Sigmoid colon (tissue), 7 donors: ENCODE measurements at places on chromosomes 6 and 20. TPM values are rescaled to one million over a fixed set of nuclear protein-coding genes. Genes with fewer than 3 reads are reported as not detected.
A peak's percentile ranks its signal among the peaks of the same experiment; 100 is the strongest.

- no peak for DNase-seq
Measured at GRCh38 chr6:109075934-109076333, 18.7 kb downstream of the SESN1 start.

DNA sequence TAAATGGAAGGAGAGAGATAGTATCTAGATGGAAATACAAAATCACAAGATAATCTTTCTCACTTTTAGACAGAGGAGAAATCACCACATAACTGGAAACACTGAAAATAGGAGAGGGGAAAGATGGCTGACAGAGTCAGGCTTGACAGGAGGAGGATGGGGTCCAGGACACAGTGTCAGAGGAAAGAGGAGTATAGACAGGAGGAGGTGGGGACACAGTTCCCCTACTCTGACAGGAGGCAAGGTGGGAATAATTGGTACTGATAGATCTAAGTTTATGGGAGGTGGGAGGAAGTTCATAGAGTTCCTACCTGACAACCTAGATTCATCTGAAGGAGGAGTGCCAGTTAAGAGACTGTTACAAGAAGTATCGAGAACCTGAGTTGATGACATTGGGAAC, 9.1 kb downstream of the GPR6 start:
- no peak for DNase-seq

GRCh38 chr20:62642051-62642665, at the start of gene SLCO4A1:
TSS of gene SLCO4A1 (plus strand) at chr20:62642503. CDS start at chr20:62656455, 13,952 bp downstream.
- peak; percentile 84 for DNase-seq

RNF39 gene
- not detected for total RNA-seq
